Thoracic aorta (tissue), 2 donors: ENCODE measurements at places on chromosomes 12 and 14.

GRCh38 chr14:76456200-76456599 lies 80.3 kb downstream of the ESRRB start:
- no peaks in the 10 kb centered on the region for H3K4me1 ChIP-seq
- DNase-seq, result no peak
- no peaks in the 10 kb centered on the region for H3K27me3 ChIP-seq
- H3K27ac ChIP-seq, result no peak overlapping the region

DNA sequence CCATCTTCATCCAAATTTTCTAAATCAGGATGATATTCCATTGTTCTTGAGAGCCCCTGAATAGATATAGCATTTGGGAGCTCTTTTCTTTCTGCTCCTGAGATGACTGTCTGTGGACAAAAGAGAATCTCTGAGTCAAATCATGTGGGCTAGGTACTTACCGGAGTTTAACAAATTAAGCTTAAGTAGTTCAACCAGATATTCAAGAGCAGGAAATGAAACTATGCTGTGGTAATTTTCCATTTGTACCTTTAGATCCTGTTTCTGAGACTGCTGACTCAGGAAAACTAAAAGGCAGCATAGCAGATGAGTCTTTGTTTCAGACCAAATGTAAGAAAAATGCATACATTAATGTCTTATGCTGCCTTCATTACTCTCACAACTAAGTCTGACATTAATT lies at the start of gene CLEC7A:
TSS of gene CLEC7A (minus strand) at position 158 of the 400 bp plus-strand sequence. CDS start at position 41, 117 bp downstream.
- no peaks in the 10 kb centered on the region for H3K4me1 ChIP-seq
- no peaks in the 10 kb centered on the region for H3K27me3 ChIP-seq
- H3K36me3 ChIP-seq, result no peaks in the 10 kb centered on the region
- no peak for DNase-seq

GRCh38 chr14:97866664-97867063 lies 1069.5 kb downstream of the VRK1 start:
- H3K36me3 ChIP-seq, result no peaks in the 10 kb centered on the region
- no peak overlapping the region for H3K4me3 ChIP-seq
- no peaks in the 10 kb centered on the region for H3K4me1 ChIP-seq
- DNase-seq, result no peak
- H3K27me3 ChIP-seq, result no peaks in the 10 kb centered on the region

GRCh38 chr12:461425-461824 lies 1.7 kb downstream of the B4GALNT3 start:
- no peaks in the 10 kb centered on the region for H3K36me3 ChIP-seq
- H3K4me1 ChIP-seq, result peaks cover 60% of the 10 kb centered on the region
- peak overlapping the region; percentile 74 for H3K4me3 ChIP-seq
- DNase-seq, result no peak
- no peaks in the 10 kb centered on the region for H3K27me3 ChIP-seq
- H3K27ac ChIP-seq, result peak overlapping the region; percentile 86

GRCh38 chr12:111260732-111261131 lies 108.2 kb downstream of the PHETA1 start:
- no peak for DNase-seq
- H3K27me3 ChIP-seq, result no peaks in the 10 kb centered on the region

DNA sequence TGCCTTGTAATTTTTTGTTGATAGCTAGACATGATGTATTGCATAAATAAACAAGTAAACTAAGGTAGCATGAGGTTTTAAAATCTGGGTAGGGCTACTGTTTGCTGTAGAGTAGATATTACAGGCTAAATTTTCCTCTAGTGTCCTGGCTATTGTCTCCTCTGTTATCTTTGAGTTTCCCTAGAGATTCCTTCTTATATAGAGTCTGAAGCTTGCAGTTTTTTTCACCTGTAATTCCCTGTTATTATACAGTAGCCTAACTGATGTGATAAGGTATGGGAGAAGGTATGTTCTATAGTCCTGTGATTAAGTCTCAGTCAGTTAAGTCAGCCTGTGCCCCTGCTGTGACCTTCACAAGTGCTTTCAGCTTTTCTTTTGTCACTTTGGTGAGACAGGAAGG lies 9.5 kb downstream of the ETFBKMT start:
- H3K36me3 ChIP-seq, result peaks cover 8% of the 10 kb centered on the region
- H3K4me3 ChIP-seq, result no peak overlapping the region
- no peaks in the 10 kb centered on the region for H3K4me1 ChIP-seq
- no peak for DNase-seq

- no peak overlapping the region for H3K27ac ChIP-seq
- H3K4me3 ChIP-seq, result no peak overlapping the region
- no peak for DNase-seq
- H3K4me1 ChIP-seq, result no peaks in the 10 kb centered on the region
- H3K36me3 ChIP-seq, result no peaks in the 10 kb centered on the region
- no peaks in the 10 kb centered on the region for H3K27me3 ChIP-seq
Observed at GRCh38 chr12:52442600-52443061, 8.5 kb upstream of the KRT75 start.

- no peaks in the 10 kb centered on the region for H3K27me3 ChIP-seq
- H3K27ac ChIP-seq, result no peak overlapping the region
- H3K36me3 ChIP-seq, result no peaks in the 10 kb centered on the region
- no peak overlapping the region for H3K4me3 ChIP-seq
- no peaks in the 10 kb centered on the region for H3K4me1 ChIP-seq
Observed at GRCh38 chr12:129937426-129937825, 33.6 kb upstream of the TMEM132D start.

DNA sequence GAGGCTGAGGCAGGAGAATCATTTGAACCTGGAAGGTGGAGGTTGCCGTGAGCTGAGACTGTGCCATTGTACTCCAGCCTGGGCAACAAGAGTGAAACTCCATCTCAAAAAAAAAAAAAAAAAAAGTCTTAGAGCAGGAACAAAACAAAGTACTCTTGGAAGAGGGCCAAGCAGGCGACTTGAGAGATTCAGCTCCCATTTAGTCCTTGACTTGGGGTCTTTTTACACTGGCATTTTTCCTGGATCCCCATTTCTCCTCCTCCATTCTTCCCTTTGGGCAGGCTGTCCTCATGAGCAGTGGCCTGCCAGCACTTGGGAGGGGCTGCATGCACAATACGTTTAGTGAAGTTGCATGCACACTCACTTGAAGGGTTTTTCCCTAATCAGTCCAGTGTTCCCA lies 72.9 kb downstream of the C14orf132 start:
- no peaks in the 10 kb centered on the region for H3K36me3 ChIP-seq
- DNase-seq, result no peak
- no peak overlapping the region for H3K27ac ChIP-seq
- H3K27me3 ChIP-seq, result no peaks in the 10 kb centered on the region
- H3K4me1 ChIP-seq, result no peaks in the 10 kb centered on the region

DNA sequence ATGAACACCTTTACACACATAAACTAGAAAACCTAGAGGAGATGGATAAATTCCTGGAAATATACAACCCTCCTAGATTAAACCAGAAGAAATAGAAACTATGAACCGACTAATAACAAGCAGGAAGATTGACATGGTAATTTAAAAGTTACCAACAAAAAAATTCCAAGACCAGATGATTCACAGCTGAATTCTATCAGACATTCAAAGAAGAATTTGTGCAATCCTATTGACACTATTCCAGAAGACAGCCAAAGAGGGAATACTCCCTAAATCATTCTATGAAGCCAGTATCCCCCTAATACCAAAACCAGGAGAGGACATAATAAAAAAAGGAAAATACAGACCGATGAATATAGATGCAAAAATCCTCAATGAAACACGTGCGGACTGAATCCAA lies 102.6 kb upstream of the KRR1 start:
- H3K4me1 ChIP-seq, result no peaks in the 10 kb centered on the region
- H3K27ac ChIP-seq, result no peak overlapping the region
- no peak for DNase-seq

GRCh38 chr12:24491968-24492367 lies 456.9 kb downstream of the BCAT1 start:
- H3K27ac ChIP-seq, result no peak overlapping the region
- peaks cover 8% of the 10 kb centered on the region for H3K4me1 ChIP-seq
- no peaks in the 10 kb centered on the region for H3K27me3 ChIP-seq
- no peaks in the 10 kb centered on the region for H3K36me3 ChIP-seq
- H3K4me3 ChIP-seq, result no peak overlapping the region

- H3K27ac ChIP-seq, result peak overlapping the region; percentile 41
- peak overlapping the region; percentile 79 for H3K4me3 ChIP-seq
- peaks cover 8% of the 10 kb centered on the region for H3K4me1 ChIP-seq
- no peak for DNase-seq
- no peaks in the 10 kb centered on the region for H3K27me3 ChIP-seq
- H3K36me3 ChIP-seq, result no peaks in the 10 kb centered on the region
Observed at GRCh38 chr12:121537814-121538698, 42.8 kb downstream of the KDM2B start.

DNA sequence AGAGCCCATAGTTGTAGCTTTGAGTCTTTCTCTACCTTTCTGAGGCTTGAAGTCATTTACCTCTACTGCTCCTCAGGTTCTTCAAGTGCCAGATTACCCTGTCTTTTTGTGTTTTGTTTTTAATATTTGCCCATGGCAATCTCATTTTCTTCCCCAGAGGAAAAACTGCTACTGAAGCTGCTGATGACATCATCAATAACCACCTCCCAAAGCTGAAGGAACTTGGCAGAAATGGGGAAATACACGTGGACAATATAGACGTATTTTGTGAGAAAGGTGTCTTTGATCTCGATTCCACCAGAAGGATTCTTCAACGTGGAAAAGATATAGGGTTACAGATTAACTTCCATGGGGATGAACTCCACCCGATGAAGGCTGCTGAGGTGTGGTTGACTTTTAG lies 17.1 kb downstream of the AMDHD1 start:
- DNase-seq, result no peak
- H3K36me3 ChIP-seq, result no peaks in the 10 kb centered on the region
- H3K4me3 ChIP-seq, result no peak overlapping the region
- H3K27me3 ChIP-seq, result no peaks in the 10 kb centered on the region
- H3K27ac ChIP-seq, result no peak overlapping the region

DNA sequence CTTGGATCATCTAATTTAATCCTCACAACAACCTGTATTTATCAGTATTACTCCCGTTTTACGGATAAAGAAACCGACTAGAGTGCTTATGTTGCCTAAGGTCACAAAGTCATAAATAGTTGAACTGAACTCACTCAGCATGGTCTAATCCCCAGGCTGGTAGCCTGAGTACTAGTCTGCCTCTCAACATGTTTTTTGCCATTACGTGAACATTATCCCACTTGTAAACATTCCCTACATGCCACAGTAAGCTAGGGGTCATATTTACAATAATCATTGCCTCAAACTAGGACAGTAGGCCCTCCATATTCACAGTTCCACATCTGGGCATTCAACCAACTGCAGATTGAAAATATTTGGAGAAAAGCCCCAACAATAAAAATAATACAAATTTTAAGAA lies 12.1 kb downstream of the SNRPF start:
- DNase-seq, result no peak
- H3K4me3 ChIP-seq, result no peak overlapping the region
- no peaks in the 10 kb centered on the region for H3K36me3 ChIP-seq
- no peaks in the 10 kb centered on the region for H3K27me3 ChIP-seq

DNA sequence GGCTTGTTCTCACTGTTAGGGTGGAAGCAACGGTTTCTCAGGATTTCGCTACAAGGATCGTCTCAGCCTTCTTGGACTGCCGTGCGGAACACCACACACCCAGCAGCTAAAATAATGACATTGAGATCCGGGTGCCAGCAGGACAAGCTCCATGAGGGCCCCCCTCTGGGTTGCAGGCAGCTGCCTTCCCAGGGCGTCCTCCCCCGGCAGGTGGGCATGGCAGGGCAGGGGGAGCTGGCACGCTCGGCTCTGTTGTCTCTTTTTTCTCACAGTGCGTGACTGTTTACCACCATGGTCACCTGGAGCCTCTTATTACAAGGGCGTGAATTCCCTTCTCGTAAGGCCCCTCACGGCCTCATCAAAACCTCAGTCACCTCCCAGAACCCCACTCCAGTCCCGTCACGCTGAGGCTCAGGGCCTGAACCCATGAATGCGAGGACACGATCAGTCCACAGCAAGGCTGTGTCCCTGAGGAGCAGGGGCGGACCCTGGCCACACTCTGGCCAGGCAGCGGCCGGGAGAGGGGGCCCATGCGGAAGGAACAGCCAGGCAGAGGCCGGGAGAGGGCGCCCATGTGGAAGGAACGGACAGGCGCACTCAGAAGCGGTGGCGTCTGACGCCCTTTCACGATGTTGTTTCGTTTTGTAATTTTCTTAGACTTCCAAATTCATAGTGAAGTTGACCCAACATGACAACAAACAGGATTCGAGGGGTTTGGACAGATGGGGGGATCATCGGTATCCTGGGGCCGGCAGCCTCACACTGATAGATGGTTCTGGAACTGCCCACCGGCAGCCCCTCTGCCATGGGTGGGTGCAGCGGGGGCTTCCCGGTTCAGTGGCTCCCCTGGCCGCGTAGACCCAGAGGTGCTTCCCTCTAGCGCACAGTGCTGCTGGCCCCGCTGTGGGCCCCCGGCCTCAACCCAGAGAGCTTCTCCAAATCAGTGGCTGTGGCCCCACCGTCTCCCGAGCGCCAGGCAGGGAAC lies 10.0 kb downstream of the LRCOL1 start:
- H3K27me3 ChIP-seq, result no peaks in the 10 kb centered on the region
- no peak for DNase-seq
- peak overlapping the region; percentile 63 for H3K4me3 ChIP-seq
